ENCODE measurements at places on chromosomes 1 and 21. TPM values are rescaled to one million over a fixed set of nuclear protein-coding genes. Genes with fewer than 3 reads are reported as not detected.

Gene SLC19A2
- 46.3 TPM for polyA plus RNA-seq

Gene PLA2G2C
- not detected for polyA plus RNA-seq

Gene MAP3K21
- polyA plus RNA-seq: 3.7 TPM

Gene ACTL8
- polyA plus RNA-seq: not detected

Gene ERG
- polyA plus RNA-seq: not detected

Gene SLAMF8
- polyA plus RNA-seq: not detected

Gene SH3GLB1
- polyA plus RNA-seq: 57.2 TPM

Gene C1orf35
- polyA plus RNA-seq: 37.5 TPM

Gene NCAM2
- polyA plus RNA-seq: 9.8 TPM

Gene KCNA3
- 5.6 TPM for polyA plus RNA-seq

Gene CYP4Z1
- polyA plus RNA-seq: not detected

Gene CYB5RL
- polyA plus RNA-seq: 2.8 TPM

Gene PLXNA2
- 30.6 TPM for polyA plus RNA-seq

Gene GBP5
- not detected for polyA plus RNA-seq

Gene DMRTA2
- 0.22 TPM for polyA plus RNA-seq

Gene C1QB
- not detected for polyA plus RNA-seq

Gene OR2L3
- polyA plus RNA-seq: 0.10 TPM

Gene RO60
- polyA plus RNA-seq: 41.1 TPM

Gene TMEM183A
- polyA plus RNA-seq: 234 TPM

Gene CD1D
- 0.28 TPM for polyA plus RNA-seq

Gene KLHDC7A
- polyA plus RNA-seq: 0.04 TPM

Gene EPHX1
- 8.7 TPM for polyA plus RNA-seq

Gene TDRD10
- polyA plus RNA-seq: not detected

Gene COL24A1
- 1.1 TPM for polyA plus RNA-seq

Gene SYTL1
- polyA plus RNA-seq: not detected

Gene MAP3K7CL
- not detected for polyA plus RNA-seq

Gene NBPF10
- 0.34 TPM for polyA plus RNA-seq

Gene GPR137B
- 10.5 TPM for polyA plus RNA-seq

Gene AMY2A
- 1.3 TPM for polyA plus RNA-seq

Gene FCRL5
- not detected for polyA plus RNA-seq

Gene EPHA2
- 0.63 TPM for polyA plus RNA-seq

Gene ITGB2
- not detected for polyA plus RNA-seq

Gene NBPF4
- polyA plus RNA-seq: not detected

Gene PGBD5
- 16.3 TPM for polyA plus RNA-seq

Gene RUNX3
- not detected for polyA plus RNA-seq

Gene ATP1A4
- polyA plus RNA-seq: not detected

Gene MMP23B
- polyA plus RNA-seq: 4.3 TPM

Gene LHX8
- polyA plus RNA-seq: 8.8 TPM

Gene KCNK1
- polyA plus RNA-seq: 1.8 TPM

Gene MACF1
- 176 TPM for polyA plus RNA-seq

Gene CCDC24
- polyA plus RNA-seq: 16.5 TPM

Gene RIPPLY3
- 0.24 TPM for polyA plus RNA-seq

Gene TOMM40L
- 32.5 TPM for polyA plus RNA-seq

Gene C1orf141
- not detected for polyA plus RNA-seq

Gene KIF17
- 8.7 TPM for polyA plus RNA-seq

Gene GBP4
- not detected for polyA plus RNA-seq

Gene MT1HL1
- not detected for polyA plus RNA-seq

Gene CASQ1
- not detected for polyA plus RNA-seq

Gene OVAAL
- not detected for polyA plus RNA-seq

Gene TEDDM1
- polyA plus RNA-seq: not detected

Gene F5
- polyA plus RNA-seq: 0.10 TPM

Gene RWDD3
- 41.1 TPM for polyA plus RNA-seq

Gene NOS1AP
- polyA plus RNA-seq: 5.3 TPM

Gene VASH2
- 69.5 TPM for polyA plus RNA-seq
